ENCODE measurements at places on chromosomes 5 and 9.

GRCh38 chr5:154356020-154356655 lies 89.7 kb upstream of the SAP30L start:
- DNase-seq = no peak

DNA sequence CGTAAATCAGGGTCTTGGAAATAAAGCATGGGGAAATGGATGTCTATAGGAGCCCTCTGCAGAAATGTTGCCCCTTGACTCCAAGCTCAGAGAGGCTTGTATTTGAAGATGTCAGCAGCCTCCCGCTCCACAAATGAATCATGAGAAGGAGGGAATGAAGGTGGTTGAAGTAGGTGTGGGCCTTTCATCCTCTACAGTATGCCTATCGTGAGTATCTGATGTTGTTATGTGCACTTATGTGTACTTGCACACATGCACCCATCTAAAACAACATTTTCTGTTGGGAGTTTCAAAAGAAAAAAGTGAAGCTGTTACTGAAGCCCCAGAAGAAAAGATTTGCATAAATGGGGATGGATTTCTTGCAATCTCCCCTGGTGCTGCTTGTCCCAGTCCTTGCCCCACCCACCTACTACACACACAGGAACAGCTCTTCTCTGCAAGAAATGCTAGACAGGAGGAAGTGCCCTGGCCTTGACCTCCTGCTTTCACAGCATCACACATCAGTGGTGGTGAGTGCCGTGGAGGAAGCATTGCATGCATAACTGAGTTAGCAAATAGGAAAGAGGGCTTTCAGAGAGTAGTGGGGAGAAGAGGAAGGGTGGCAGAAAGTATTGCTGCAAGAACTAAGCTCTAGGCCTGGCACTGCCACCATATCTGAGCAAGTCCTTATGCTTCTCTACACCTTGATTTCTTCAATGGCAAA lies 156.1 kb downstream of the SNX18 start:
- DNase-seq = no peak

DNA sequence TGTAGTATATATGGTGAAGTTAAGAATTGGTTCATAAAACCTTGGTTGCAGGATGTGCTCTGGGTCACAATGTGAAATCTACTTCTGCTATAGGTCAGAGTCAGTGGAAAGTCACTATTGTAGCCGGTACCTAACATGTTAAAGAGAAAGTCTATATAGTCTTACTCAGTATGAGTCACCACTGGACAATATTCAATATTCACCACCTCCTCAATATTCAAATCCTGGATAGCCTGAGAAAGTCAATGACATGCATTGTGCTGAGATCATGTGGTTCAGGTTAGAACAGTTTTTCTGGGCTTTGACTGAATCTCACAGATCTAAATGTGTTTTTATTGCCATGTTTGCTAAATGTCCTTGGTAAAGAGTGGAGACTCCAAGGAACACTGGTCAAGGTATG lies 108.8 kb downstream of the HMHB1 start:
- no peak for DNase-seq

DNA sequence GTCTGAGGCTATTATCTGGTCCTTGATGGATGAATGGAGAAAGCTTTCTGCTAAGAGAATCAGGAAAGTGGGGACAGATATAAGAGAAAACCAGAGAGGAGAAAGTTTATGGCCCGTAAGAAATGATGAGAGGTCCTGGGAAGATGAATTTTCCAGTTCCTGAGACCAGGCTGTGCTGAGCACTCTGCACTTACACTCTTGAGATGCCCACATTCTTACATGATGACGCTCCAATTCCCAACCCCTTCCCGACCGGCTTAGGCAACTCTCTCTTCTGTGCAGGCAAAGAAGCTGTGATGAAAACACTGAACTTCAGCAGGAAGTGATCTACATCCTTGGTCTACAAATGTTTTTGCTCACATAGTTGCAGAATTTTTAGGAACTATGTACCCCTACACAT lies 417.0 kb downstream of the ARHGEF28 start:
- DNase-seq = no peak

- no peak for DNase-seq
Measured at GRCh38 chr5:6322163-6322713, 56.1 kb downstream of the MED10 start.

DNA sequence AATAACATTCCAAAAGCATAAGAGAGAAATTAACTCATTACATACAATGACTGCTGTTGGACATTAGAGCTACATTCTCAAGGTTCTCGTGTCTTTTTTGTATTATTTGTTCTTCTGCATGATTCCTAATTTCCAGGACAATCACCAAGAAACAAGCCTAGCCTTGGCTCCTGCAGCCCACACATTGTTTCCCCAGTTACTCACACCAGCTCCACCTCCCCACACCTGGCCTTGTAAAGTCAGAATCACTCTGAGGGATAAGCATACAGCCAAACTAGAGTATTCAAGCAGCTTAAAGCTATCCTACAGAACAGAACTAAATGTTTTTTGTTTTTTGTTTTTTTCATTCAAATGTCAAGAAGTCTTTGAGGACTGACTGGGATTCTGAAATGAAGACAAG lies 189.2 kb downstream of the HINT1 start:
- DNase-seq = no peak

GRCh38 chr9:127746959-127747569 lies 12.0 kb upstream of the TOR2A start:
- DNase-seq = no peak

- DNase-seq = peak; percentile 32
Measured at GRCh38 chr9:89427621-89428221, 70.2 kb downstream of the SEMA4D start.

- DNase-seq = no peak
Measured at GRCh38 chr5:147187099-147187540, 47.7 kb upstream of the STK32A start.

Measured in activated T-helper 1 cell treated with anti-CD3 and anti-CD28 coated beads, Interleukin-2, amount 50 U/mL, for 16 hours (primary cell).